Stimulated activated CD4-positive, alpha-beta T cell treated with anti-CD3 and anti-CD28 coated beads, Interleukin-1b, Interleukin-23, amount 100 ng/mL, for 1 hour (primary cell): ENCODE measurements at places on chromosomes 12 and 14.

DNA sequence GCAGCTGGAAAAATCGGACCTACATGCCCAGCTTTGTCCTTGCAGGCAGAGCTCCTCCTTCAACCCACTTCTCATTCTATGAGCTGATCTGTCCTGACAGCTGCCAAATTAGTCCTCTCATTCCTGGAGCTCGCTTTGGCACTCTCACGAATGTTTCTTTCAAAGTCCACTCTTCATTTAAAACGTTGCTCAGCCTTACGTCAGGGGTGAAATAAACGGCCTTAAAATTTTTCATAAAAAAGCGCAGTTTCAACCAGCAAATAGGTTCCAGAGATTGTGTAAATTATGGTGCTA, 120.9 kb upstream of the HIF1A start:
- DNase-seq = no peak

- DNase-seq = no peak
Measured at GRCh38 chr12:63075376-63076060, 75.5 kb downstream of the AVPR1A start.

- DNase-seq = peak; percentile 72
Measured at GRCh38 chr14:74905595-74906142, 17.4 kb downstream of the RPS6KL1 start.

GRCh38 chr12:131617596-131618302, 93.1 kb upstream of the SFSWAP start:
- DNase-seq = no peak

DNA sequence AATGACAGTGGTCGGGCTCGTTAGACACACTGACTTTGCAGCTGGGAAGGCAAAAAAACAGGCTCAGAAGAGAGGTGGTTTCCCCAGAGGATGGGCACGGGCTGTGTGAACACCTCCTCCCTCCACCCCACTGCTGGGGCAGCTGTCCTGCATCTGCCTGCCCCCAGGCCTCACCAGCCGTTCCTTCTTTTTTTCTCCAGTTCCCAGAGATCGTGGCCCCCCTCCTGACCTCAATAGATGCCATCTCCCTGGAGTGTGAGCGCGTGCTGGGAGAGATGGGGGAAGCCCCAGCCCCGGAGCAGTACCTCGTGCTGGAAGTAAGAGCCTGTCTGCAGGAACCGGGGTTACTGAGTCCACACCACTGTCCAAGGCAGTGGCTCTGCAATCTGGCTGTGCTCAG, 17.4 kb downstream of the MVK start:
- DNase-seq = no peak

GRCh38 chr14:71130491-71131179, 223.4 kb downstream of the PCNX1 start:
- DNase-seq = no peak

GRCh38 chr12:97711392-97711791, 248.8 kb downstream of the RMST start:
- no peak for DNase-seq

DNA sequence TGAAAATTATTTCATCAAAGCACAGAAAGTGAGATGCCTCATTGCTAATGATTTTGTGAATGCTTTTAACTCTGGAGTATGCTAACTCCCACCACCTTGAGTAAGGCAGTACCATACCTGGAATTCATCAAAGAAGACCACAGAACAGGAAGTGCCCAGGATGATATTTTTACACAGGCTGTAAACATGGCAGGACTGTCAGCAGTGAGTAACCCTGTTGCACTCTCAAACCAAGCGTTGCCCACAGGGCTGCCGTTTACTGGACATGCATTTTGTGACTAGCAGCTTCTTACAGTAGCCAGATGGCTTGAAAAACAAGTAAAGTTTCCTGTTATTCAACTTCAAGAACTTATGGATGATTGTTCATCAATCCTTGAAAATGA, 42.4 kb downstream of the RALGAPA1 start:
- DNase-seq = no peak

GRCh38 chr12:86663173-86663572, 407.0 kb upstream of the MGAT4C start:
- no peak for DNase-seq

DNA sequence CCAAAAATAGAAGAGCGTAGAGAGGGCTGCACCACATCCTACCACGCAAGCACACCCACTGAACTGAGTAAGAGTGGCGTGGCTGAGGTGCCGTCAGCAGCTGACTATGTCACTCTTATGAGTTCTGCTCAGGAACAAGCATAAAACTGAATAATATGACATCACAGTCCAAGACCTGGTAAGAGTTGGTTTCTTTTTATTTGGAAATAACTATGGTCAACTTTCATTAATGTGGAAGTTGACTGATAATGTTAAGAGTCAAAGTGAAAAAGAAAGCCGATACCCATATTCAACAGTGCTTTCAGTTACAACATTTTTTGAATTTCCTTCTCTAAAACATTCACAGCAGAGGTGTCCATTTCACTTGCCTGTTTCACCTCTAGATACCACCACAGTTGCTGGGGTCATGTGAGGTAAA, 44.6 kb downstream of the GNS start:
- DNase-seq = no peak

DNA sequence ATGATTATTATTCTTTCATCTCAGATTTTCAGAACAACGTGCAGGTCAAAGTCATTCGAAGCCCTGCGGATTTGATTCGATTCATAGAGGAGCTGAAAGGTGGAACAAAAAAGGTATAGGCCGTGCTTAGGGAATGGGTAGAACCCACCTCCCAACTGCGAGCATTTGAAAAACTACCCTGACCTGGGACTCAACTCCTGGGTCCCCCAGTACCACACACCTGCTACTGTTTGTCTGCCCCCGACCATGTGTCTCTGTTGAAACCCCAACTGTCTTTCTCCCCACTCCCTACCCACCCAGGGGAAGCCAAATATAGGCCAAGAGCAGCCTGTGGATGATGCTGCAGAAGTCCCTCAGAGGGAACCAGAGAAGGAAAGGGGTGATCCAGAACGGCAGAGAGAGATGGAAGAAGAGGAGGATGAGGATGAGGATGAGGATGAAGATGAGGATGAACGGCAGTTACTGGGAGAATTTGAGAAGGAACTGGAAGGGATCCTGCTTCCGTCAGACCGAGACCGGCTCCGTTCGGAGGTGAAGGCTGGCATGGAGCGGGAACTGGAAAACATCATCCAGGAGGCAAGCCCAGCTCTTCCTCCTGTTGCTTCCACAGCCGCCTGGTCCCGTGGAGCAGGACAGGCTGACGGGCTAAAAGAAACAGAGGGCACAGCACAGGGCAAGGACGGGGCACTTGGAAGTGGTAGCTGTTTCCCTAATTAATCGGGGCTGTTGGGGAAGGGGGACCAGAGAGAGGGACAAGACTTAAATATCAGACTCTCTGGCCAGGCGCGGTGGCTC, 20.5 kb downstream of the AGAP2 start:
- no peak for DNase-seq

GRCh38 chr12:117047810-117048584, 51.2 kb downstream of the TESC start:
- DNase-seq = no peak

DNA sequence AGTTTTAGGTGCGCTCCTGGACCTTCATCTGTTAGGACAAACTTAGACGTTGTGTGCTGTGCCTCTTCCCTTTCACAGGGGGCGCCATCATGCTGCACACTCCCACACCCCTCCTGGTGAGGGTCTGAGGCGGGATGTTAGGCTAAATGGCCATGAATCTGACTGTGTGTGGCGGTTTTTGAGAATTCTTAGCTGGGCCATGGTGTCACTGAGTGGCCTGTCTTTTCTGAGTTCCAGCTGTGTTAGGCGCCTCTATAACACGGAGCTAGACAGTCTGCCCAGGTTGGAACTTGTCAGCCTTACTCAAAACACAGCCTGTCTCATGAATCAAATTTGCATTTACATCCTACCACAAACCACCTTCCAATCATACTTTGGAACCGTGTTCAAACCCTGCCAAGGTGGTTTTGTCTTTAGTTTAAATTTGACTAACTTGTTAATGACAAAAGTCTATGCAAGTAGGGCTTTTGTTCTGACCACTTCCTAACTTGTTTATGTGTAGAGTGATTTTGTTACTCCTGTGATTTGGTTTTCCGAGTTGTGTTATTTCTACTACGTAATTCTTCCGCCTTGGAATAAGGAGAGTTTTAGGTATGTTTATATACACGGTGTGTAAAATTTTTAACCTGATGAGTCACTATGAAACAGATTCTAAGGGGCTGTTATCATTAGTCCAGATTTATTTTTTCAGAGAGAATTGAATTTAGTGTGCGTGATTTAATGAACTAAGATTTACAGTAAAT, 19.6 kb downstream of the ACVR1B start:
- DNase-seq = no peak
